ENCODE measurements at places on chromosomes 3 and 15.

GRCh38 chr3:14133876-14134275 is 9.0 kb downstream of the TMEM43 start:
- no peak for DNase-seq
- no peaks in the 10 kb centered on the region for H3K27me3 ChIP-seq
- no peaks in the 10 kb centered on the region for H3K4me1 ChIP-seq
- H3K27ac ChIP-seq = no peak overlapping the region
- peaks cover 40% of the 10 kb centered on the region for H3K36me3 ChIP-seq

DNA sequence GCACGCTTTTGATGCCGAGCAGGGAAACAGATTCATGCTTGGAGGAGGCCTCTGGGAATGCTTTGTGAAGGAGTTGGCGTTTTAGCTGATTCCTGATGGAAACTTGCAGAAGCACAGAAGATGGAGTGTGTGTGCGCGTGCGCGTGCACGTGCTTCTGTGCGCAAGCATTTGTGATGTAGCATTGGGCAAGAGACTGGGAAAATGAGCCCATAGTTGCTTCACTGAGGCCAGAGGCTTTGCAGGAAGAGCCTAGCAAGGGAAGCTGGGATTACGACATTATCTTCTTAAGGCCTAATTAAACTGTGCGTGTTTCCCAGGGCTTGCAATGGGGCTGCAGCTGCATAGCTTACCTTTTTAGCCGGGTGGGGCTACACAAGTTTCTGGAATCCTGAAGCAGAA is 18.1 kb upstream of the AGBL1 start:
- H3K4me3 ChIP-seq = no peak overlapping the region
- no peak overlapping the region for H3K27ac ChIP-seq
- DNase-seq = no peak
- H3K4me1 ChIP-seq = peaks cover 6% of the 10 kb centered on the region
- no peaks in the 10 kb centered on the region for H3K36me3 ChIP-seq
- no peaks in the 10 kb centered on the region for H3K27me3 ChIP-seq

GRCh38 chr15:80191897-80192595 is 39.2 kb downstream of the FAH start:
- H3K4me1 ChIP-seq = no peaks in the 10 kb centered on the region
- H3K27me3 ChIP-seq = no peaks in the 10 kb centered on the region
- H3K27ac ChIP-seq = no peak overlapping the region
- H3K36me3 ChIP-seq = no peaks in the 10 kb centered on the region
- DNase-seq = no peak

DNA sequence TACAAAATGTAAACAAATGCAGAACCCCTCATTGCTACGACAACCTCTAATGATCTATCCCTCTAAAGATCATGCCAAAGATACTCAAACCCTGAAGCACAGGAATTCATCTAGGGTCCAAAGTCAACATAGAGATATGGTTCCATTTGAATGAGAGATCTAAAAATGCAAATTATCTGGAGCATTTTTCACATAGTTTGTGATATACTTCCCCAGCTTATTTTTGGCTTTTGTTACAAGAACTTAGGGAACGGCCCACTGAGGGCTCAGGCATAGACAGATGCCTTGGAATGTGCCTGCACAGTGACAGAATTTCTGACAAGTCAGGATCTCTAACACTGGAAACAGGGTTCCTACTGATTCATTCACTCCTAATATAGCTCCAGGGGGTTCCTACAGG is 258.9 kb upstream of the THBS1 start:
- H3K4me3 ChIP-seq = no peak overlapping the region
- no peaks in the 10 kb centered on the region for H3K27me3 ChIP-seq
- H3K4me1 ChIP-seq = no peaks in the 10 kb centered on the region
- no peak for DNase-seq
- no peak overlapping the region for H3K27ac ChIP-seq

- H3K4me3 ChIP-seq = no peak overlapping the region
- no peaks in the 10 kb centered on the region for H3K27me3 ChIP-seq
- no peak for DNase-seq
- H3K27ac ChIP-seq = no peak overlapping the region
- peaks cover 8% of the 10 kb centered on the region for H3K4me1 ChIP-seq
Measured at GRCh38 chr3:132116601-132117000, 81.8 kb upstream of the CPNE4 start.

DNA sequence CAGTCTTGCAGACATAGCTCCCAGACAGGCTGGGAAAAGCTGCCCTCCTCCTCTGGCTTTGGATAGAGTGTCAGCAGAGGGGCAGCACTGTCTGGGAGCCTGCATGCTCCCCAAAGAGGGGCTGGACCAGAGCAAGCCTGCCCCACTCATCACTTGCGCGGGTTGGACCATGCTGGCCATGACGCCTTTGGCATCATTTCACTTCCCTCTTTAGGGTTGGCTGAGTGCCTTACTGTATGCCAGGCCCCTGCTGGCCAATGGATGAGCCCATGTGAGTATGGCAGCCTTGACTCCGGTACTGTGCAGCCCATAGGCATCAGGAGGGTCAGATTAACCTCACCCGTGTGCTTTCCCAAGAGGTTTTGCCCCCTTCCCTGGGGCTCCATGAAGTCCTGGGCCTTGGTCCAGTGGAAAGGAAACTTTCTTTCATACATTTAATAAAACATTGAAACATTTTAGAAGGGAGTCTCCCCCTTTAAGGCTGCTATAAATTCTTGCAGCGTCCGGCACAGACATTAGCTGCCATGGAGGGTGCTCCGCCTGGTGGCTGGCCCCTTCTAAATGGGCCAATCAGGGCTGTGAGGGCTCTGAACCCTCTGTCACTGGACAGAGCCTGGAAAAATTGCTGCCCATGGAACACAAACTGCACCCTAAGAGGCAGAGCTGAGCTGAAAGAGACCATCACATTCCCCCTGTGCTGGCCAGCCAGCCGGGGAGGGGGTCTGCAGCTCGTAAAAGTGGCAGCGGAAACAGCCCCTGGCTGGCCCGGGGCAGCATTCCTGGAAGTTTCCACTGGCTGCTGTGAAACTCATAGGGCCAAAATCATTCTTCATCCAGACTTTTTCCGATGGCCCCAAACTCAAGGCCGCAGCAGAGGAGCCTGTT is 20.8 kb upstream of the DUSP7 start:
- peaks cover 16% of the 10 kb centered on the region for H3K36me3 ChIP-seq
- no peaks in the 10 kb centered on the region for H3K27me3 ChIP-seq
- DNase-seq = no peak
- no peak overlapping the region for H3K4me3 ChIP-seq
- H3K27ac ChIP-seq = no peak overlapping the region
